ENCODE measurements at places on chromosomes 12 and 14.

GRCh38 chr12:121255433-121255832 lies 41.1 kb downstream of the CAMKK2 start:
- DNase-seq = no peak

DNA sequence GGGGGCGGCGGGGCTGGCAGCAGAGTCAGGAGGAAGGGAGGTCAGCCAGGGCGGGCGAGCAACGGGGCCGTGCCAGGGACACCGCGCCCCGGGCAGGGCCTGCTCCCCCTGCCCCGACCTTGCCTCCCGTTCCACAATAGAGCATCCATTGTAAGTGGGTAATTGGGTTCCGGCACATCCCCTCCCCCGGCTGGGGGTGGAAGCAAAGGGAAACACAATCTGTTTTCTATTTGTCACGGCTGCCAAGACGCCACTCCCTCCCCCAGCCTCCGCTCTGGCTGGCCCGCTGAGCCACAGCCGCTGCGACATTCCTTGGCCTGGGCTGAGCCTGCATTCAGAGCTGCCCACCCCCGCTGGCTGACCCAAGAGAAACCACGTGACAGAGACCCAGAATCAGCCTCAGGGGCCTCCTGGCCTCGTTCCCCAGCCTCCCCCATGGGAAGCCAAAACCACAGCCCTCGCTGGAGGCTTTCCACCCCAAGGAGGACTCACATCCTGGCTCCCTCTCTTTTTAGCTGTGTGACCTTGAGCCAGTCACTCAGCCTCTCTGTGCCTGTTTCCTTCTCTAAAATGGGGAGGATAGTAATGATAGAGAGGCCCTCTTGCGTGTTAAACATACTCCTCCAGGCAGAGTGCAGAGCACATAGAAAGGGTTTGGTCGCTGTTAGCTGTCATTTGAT lies 117.6 kb downstream of the SCARB1 start:
- DNase-seq = no peak

- DNase-seq = no peak
These were observed 801.3 kb downstream of the BCL11B start for GRCh38 chr14:98470663-98471062.

- DNase-seq = no peak
These were observed 18.0 kb upstream of the BEGAIN start for GRCh38 chr14:100605230-100605629.

GRCh38 chr12:1529862-1530591 lies 64.4 kb downstream of the FBXL14 start:
- DNase-seq = no peak

- DNase-seq = no peak
These were observed 102.2 kb downstream of the TTC6 start for GRCh38 chr14:37697489-37698121.

DNA sequence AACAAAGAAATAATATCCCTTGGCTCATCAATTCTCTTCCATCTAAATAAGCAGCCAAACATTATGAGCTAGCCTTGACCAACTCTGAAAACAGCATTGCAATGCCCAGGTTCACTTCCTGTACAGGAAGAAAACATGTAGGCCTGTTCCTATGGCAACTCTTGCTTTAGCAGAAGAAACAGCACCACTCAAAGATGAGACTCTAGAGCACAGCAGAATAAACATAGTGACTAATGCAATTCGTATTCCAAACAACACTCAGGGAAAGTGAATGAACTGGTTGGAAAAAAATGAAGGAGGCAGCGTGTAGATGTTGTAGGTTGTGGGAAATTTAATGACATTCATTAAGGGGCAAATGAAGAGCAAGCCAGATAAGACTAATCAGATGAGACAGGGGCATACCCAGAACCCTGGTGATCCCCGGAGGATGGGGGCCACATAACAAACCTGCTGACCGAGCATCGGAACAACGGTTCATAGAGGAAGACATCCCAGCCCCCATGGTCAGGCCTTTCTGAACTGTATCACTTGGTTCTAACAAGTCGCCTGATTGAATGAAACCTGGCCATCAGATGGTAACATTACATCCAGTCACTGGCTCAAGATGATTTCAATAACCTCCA lies 9.0 kb downstream of the ARHGDIB start:
- DNase-seq = no peak

- no peak for DNase-seq
These were observed 18.3 kb downstream of the NINJ2 start for GRCh38 chr12:644818-645552.

DNA sequence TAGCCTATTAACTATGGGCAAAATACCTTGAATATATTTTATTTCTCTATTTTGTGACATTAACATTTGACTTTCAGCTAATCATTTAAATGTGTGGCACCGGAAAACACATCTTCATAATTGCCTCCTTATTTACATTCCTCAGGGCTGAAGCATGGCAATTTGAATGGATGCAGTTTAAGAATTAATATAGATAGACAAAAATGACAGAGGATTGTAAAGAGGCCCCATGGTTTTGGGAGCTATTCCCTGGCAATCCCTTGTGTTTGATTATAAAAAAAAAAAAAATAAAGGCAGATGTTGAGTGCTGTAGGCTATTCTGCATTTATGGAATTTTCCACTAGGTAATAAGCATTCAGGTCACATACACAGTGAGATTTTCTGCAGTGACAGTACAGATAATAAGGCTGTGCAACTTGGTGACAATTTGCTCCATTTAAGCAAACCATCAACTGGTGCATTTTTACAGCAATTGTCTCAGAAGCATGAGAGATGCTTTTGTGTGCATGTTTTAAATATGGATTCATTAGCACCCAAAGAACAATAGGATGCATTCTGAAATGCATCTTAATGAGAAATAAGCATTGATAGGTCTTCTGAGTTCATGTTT lies 123.2 kb upstream of the SLC38A4 start:
- DNase-seq = no peak

DNA sequence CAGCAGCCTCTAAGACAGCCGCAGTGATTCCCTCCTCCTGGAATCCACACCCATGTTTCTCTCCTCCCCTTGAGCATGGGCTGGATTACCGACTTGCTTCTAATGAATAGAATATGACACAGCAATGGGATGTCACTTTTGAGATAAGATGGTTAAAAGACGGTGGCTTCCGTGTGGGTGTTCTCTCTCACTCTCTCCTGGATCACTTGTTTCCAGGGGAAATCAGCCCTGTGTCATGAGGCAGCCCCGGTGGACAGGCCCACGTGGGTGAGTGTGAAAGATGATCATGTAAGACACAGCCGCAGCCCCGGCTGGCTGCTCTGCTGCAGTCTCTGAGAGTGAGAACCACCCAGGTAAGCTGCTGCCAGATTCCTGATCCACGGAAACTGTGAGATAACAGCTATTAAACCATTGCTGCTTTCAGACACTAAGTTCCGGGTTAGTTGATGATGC lies 10.7 kb downstream of the MOAP1 start:
- no peak for DNase-seq

- no peak for DNase-seq
These were observed 2.8 kb upstream of the SHMT2 start for GRCh38 chr12:57226588-57227314.

DNA sequence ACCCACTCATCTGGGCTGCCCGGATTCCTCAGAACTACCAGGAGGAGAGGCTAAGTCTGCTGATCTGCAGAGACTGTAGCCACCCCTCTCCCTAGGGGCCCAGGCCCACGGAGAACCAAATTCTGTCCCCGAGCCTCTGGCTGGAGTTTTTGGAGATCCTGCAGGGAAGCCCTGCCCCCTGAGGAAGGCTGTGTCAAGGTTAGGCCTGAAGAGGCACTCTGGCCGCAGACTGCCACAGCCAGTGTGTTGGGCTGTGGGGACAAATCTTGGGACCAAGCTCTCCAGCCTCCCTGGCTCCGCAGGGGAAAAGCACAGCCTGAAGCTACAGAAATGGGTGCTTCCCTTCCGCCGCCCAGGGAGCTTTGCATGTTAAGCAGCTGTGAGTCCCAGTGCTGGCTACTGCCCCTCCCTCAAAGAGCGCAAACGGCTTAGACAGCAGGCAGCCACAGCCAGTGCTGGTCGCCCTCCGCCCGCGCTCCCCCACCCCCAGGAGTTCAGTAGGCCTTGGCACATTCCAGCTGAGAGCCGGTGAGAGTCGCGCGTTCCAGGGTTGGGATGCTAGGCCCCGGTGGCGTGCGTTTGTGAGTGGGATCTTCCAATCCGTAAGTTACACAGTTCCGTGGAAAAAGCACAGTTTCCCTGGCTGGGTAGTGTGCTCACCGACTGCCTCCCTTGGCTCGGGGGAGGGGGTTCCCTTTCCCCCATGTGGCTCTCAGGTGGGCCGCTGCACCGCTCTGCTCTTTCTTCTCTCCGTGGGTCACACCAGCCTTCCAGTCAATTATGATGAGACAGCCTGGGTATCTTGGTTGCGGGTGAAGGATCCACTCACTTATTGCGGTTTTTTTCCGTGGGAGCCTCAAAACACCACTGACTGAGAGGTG lies 13.2 kb downstream of the CLEC4E start:
- no peak for DNase-seq

DNA sequence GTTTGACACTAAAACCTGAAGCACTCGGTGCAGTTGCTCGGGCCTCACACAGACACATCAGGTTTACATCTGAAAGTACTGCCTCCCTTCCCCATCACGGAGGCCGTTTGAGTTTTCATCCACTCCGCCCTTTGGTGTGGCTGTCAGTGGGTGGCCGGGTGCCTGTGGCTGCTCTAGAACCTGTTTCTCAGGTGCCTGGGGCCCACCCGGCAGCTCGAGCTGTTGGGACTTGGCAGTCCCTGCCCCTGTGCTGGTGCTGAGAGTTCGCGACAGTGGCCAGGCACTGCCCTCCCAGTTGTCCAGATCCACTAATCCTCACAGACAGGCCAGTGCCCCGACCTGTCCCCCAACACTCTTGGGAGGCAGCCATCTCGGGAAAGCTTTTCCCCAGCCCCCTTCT lies 22.4 kb downstream of the XRCC3 start:
- DNase-seq = no peak

GRCh38 chr12:52151837-52152783 lies 39.7 kb downstream of the KRT80 start:
- DNase-seq = peak; percentile 71

GRCh38 chr12:5921027-5921909 lies 23.8 kb downstream of the ANO2 start:
- no peak for DNase-seq

DNA sequence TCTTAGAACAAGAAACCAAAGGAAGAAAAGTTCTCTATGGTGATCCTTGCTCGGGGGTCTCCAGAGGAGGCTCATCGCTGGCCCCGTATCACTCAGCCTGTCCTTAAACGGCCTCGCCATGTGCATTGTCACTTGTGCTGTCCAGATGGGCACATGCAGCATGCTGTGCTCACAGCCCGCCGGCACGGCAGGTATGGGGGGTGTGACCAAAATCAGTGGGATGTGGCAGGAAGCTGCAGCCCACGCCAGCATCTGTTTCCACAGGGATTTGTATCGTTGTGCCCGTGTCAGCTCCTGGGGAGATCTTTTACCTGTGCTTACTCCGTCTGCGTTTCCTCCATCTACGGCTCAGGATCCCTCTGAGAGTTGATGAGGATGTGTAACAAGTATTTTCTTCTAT lies 2.6 kb upstream of the SLC39A2 start:
- no peak for DNase-seq

DNA sequence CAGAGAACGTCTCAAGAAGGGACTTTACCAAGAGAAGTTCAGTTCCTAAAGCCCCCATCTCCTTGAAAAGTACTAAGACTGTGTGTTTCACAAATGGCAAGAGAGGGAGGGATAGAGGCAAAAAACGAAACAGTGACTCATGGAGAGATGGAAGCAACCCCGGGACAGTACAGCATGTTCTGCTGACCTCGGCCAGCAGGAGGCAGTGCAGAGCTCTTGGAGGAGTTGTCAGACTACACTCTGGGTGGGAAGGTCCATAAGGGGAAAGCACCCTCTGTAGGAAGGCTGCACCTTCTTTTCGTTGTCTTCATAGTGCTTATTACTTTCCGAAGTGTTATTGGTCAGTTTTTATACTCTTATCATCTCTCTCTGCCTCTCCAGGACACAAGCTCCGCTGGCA lies 525.2 kb upstream of the CCDC196 start:
- DNase-seq = peak; percentile 31

DNA sequence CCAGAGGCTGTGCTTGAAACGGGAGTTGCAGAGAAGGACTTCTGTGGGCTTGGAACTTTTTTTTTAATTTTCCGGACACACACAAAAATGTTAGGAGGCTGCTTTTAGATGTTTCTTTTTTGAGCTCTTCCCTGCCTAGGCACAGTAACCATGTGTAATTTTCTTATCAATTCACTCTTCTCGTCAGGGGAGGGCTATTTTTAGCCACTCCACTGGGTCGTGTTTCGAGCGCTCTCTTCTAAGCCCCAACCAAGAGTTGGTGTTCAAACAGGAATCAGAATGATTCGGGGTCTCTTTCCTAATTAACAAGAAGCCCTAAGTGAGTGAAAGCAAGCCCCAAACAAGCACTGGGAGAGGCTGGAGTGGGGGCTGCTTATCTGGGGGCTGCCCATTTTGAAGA lies 162.6 kb downstream of the CHST11 start:
- DNase-seq = no peak

DNA sequence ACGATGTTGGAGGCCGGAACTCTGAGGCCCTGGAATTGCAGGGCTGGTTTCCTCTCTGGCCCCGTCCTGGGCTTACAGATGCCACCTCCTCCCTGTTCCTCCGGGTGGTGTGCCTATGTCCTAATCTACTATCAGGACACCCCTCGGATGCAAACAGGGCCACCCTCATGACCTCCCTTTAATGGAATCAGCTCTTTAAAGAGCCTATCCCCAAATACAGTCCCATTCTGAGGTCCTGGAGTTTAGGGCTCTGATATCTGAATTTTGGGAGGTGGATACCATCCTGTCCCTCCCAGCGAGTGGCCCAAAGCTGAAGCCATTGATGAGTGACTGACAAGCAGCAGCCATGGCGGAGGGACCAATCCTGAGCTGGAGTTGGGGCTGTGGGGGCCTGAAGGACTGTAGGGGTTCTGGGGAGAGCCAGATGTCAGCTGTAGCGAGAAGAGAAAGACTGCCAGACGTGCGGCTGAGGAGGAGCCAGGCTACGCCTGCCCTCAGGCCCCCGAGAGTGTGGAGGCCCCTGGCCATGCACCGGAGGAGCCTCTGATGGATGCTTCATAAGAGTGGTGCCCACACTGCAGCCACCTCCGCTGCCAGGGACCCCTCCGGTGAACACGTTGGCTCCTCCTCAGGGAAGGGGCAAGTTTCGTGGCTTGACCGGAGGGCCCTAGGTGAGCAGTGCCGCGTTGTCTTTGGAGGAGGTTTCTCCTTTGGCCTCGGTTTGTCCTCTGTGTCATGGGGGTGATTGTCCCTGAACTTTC lies 100.2 kb downstream of the KIF26A start:
- no peak for DNase-seq

DNA sequence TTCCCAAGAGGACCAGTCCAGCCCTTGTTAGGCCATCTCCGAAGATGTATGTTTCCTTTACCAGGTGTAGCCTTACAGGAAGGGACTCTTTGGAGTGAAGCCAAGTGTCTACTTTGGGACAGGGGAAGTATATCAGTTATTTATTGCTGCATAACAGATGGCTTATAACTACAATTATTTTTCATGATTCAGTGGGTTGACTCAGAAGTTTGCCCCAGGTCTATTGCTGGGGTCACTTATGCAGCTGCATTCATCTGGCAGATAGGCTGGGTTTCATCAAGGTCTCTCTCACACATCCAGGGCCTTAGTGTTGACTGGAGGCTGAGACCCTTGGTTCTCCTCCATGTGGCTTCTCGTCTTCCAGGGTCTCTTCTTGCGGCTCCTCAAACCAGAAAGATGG lies 170.1 kb downstream of the NRXN3 start:
- DNase-seq = no peak

All from T-helper 2 cell (primary cell).